ENCODE measurements at places on chromosomes 3 and 15.

GRCh38 chr3:12178091-12178820, 19.5 kb upstream of the TIMP4 start:
- no peak for DNase-seq

- DNase-seq = peak; percentile 59
Observed at GRCh38 chr3:157423337-157423736, 13.3 kb upstream of the PTX3 start.

DNA sequence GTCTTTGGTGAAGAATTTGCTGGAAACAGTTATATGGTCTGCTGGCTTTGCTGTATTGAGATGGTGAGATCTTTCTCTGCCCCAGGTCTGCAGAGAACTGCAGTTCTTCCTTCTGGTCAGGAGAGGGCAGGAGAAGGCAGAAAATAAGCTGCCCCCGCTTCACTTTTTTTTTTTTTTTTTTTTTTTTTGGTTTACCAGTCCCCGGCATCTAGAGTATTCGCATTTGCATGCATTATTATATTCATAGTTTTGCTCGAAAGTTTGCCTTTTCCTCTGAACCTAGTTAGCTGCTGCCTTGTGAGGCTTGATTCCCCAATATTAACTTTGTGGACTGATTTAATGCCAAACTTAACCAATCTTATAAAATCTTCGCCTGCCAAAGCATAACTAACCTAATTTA, 10.6 kb upstream of the PARL start:
- DNase-seq = peak; percentile 43

DNA sequence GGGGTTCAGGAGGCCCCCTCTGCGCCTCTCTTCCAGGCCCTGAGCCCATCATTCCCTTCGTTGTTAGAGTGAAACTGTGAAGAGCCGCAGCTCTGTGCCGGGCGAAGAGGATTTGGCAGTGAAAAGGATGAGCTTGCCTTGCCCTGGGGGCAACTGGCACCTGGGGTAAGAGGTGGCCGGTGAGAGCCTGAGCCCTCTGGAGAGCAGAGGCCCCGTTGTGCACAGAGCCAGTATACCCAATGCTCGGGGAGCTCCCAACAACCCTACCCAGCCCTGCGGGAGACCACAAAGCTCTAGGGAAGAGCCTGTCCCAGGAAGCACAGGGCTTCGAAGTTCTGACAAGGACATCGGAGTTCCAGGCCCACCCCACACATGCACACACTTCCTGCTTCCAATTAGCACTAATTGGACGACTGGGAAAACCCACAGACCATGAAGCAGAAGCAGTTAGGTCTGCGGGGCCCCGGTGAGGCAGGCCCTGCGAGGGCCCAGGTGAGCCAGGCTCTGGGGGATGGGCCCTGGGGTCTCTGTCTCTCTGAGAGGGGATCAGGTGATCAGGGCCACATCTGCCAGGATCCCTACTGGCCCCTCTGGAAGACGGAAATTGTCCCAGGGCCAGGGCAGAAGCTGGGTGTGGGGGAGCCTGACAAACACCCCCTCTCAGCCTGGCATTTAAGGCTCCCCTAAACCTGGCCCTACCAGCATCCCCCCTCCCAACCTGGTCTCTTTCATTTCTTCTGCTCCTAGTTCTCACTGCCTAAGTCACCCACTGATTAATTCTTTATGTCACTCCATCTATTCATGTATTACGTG, 27.9 kb upstream of the SFMBT1 start:
- DNase-seq = no peak

DNA sequence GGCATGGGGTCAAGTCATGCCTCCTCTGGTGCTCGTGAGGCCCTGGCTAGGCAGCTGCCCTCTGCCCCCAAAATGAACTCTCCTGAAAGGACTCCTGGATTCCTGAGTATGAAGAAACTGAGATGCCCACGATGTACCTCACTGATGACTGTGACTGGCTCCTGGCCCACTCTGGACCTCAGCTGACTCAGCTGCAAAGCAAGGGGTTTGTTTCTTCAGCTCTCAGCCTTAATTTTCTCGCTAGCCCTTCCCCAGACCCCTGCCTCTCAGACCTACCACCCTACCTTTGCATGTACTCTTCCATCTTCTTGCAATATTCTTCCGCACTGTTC, 5.2 kb upstream of the GNAI2 start:
- DNase-seq = no peak

GRCh38 chr3:89239774-89240173, 132.4 kb downstream of the EPHA3 start:
- DNase-seq = no peak

- no peak for DNase-seq
Observed at GRCh38 chr3:186593862-186594261, 19.0 kb upstream of the AHSG start.

Measured in HFFc6 (cell line).